ENCODE measurements at places on chromosomes 1 and 21. TPM values are rescaled to one million over a fixed set of nuclear protein-coding genes. Genes with fewer than 3 reads are reported as not detected.

Gene SMG7
- total RNA-seq: 36.3 TPM

Gene FAM72B
- 3.3 TPM for total RNA-seq

Gene PLEKHN1
- 0.65 TPM for total RNA-seq

Gene NTMT2
- total RNA-seq: not detected

Gene PLA2G2F
- total RNA-seq: not detected
